ENCODE measurements at places on chromosomes 16 and 17. TPM values are rescaled to one million over a fixed set of nuclear protein-coding genes. Genes with fewer than 3 reads are reported as not detected.

SPATA32 gene
- total RNA-seq: 0.72 TPM

CDH8 gene
- not detected for total RNA-seq

CSH1 gene
- total RNA-seq: not detected

TNS4 gene
- 7.9 TPM for total RNA-seq

PRCD gene
- 14.2 TPM for total RNA-seq

KIF19 gene
- total RNA-seq: 0.26 TPM

RGS11 gene
- total RNA-seq: 0.88 TPM

GRB7 gene
- total RNA-seq: 0.08 TPM

OR1E2 gene
- total RNA-seq: not detected

CDK3 gene
- total RNA-seq: 0.78 TPM

CD300A gene
- not detected for total RNA-seq

DHX58 gene
- 8.3 TPM for total RNA-seq

NHERF1 gene
- 23.4 TPM for total RNA-seq

ITGAD gene
- total RNA-seq: not detected

TEX14 gene
- under 0.01 TPM for total RNA-seq

C16orf46 gene
- total RNA-seq: 0.13 TPM

BCL6B gene
- total RNA-seq: 0.24 TPM

PRSS33 gene
- not detected for total RNA-seq

DGKE gene
- total RNA-seq: 2.8 TPM

PROCA1 gene
- 3.8 TPM for total RNA-seq

FAM117A gene
- 5.4 TPM for total RNA-seq

NAE1 gene
- total RNA-seq: 45.8 TPM

VTN gene
- total RNA-seq: 1.4 TPM

KRT25 gene
- total RNA-seq: not detected

NPIPA8 gene
- 3.7 TPM for total RNA-seq

PHLPP2 gene
- 5.0 TPM for total RNA-seq

ABCC11 gene
- total RNA-seq: not detected

RNF157 gene
- 2.1 TPM for total RNA-seq

ATXN1L gene
- total RNA-seq: 14.2 TPM

ABCC6 gene
- 0.13 TPM for total RNA-seq

AFMID gene
- 60.3 TPM for total RNA-seq

ZDHHC1 gene
- total RNA-seq: 9.7 TPM

CACNG3 gene
- not detected for total RNA-seq

GFAP gene
- 0.08 TPM for total RNA-seq

RILP gene
- total RNA-seq: 12.6 TPM

OR2C1 gene
- not detected for total RNA-seq

TELO2 gene
- 31.0 TPM for total RNA-seq

TLK2 gene
- total RNA-seq: 30.4 TPM

TBC1D3E gene
- total RNA-seq: not detected

NPIPB13 gene
- total RNA-seq: 0.13 TPM

ADAD2 gene
- total RNA-seq: not detected

SEZ6L2 gene
- total RNA-seq: 39.8 TPM

TMEM186 gene
- 7.8 TPM for total RNA-seq

RNF222 gene
- not detected for total RNA-seq

TP53TG3C gene
- total RNA-seq: not detected

TBC1D3L gene
- total RNA-seq: 1.0 TPM

All from epithelial cell of alveolus of lung (primary cell).